ENCODE measurements at places on chromosomes 5 and 9.
A peak's percentile ranks its signal among the peaks of the same experiment; 100 is the strongest.

GRCh38 chr5:92561411-92561959 is 1019.5 kb downstream of the NR2F1-AS1 start:
- no peak for DNase-seq

GRCh38 chr5:124056991-124057723 is 545.2 kb downstream of the CSNK1G3 start:
- DNase-seq: no peak

GRCh38 chr9:72996114-72996513 is 43.3 kb upstream of the ALDH1A1 start:
- DNase-seq: no peak

- no peak for DNase-seq
These were observed 192.2 kb upstream of the RPS23 start for GRCh38 chr5:82470185-82470994.

DNA sequence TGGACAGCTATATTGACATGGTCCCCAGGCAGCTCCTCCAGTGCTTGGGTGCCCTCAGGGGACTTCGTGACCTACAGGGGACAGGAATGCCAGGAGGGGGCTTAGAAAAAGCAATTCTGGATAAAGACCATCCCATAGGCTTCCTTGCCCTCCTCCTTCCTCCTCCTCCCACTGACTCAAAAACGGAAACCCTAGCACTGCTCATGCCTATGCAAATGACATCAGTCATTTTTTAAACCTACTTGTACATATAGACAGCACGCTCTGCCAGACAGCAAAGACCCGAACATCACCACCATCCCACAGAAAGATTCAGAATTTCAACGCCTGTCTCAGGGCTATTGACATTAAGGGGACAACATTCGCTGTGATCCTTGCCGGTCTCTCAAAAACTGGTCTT is 11.0 kb downstream of the IGFBPL1 start:
- no peak for DNase-seq

DNA sequence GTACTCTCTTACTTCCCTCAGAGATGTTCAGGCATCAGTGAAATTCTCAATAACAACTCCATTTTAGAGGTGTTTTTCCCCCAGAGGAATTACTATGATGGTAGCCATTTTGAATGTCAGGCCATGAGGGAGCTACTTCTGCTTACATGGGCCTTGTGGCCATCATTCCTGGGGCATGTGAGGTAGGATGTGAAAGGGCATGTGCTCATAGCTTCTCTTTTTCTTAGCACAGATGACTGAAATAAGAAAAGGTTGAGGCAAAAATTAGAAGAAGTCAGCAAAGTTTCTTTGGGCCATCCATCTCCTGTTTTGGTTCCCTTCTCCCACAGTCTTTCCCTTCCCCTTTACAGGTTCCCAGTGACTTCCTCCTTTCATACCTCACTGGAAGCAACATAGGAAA is 68.8 kb downstream of the FEM1C start:
- no peak for DNase-seq

DNA sequence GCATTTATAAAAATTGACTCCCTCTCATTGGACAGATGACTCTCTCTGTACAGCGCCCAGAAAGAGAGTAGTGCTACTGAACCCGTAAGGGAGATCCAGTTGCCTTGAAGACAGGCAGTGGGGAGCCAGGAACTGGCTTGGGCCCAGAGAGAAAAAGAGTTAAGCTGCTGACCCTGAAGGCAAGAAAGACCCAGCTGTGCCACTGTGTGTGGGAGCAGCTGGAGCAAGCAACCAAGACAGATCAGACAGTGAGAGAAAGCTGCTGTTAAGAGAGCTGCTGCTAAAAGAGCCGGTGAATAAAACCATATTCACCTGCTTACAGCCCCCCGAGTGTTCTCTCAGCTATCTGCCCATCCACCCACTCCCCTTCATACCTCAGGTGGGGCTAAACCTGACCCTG is 149.7 kb upstream of the ADAMTS16 start:
- DNase-seq: no peak

GRCh38 chr5:81856948-81857928 is 106.3 kb upstream of the SSBP2 start:
- DNase-seq: no peak

GRCh38 chr5:15501091-15501791 is 1.3 kb downstream of the FBXL7 start:
- DNase-seq: peak; percentile 83

- peak; percentile 77 for DNase-seq
These were observed 60.4 kb upstream of the SPRY4 start for GRCh38 chr5:142385194-142385593.

- no peak for DNase-seq
These were observed 3.8 kb upstream of the HAND1 start for GRCh38 chr5:154481584-154482381.

DNA sequence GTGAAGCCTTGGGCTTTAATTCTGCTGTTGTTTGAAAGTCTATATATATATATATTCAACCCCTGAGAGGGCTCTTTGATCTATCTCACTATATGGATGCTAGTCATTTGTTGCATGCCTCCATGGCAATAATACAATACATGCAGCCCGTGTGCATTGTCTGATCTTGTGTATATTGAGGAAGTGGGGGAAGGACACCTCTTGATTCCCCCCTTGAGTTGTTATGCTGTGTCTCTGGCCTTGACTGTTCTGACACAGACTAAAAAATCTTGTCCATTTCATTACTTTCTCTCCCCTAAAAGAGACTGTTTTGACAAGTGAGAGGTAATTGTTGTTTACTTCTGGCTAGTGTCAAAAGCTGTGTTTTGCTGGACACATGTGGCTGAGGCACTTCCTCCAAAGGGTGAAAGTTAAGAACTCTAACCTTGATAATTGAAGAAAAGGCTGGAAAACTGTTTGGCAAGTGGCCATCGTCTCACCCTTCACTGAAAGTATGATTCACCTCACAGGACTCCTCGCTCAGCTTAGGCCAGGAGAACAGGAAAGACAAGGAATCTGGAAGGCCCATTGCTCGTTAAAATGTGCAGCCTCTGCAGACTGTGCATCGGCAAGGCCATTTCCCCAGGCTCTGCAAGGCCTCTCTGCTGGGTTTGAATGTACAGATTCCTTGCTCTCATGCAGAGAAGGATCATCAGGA is 304.0 kb downstream of the PRELID2 start:
- DNase-seq: peak; percentile 45

DNA sequence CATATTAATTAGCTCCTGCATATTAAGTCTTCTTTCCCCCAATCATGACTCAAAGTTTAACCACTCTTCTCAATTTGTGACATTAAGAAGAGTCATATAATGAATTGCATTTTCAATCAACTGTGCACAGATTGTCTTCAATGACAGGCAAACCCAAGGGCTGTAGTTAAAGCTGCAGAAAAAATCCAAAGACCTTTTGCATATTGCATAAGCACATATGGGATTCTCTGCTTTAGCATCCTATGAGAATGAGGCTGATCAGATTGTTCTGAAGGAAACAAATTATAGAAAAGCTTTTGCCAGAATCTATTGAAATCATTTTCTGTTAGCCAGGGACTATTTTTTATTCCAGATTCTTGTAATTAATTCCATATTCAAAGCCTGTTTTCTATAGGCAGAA is 112.3 kb downstream of the FAM170A start:
- no peak for DNase-seq

DNA sequence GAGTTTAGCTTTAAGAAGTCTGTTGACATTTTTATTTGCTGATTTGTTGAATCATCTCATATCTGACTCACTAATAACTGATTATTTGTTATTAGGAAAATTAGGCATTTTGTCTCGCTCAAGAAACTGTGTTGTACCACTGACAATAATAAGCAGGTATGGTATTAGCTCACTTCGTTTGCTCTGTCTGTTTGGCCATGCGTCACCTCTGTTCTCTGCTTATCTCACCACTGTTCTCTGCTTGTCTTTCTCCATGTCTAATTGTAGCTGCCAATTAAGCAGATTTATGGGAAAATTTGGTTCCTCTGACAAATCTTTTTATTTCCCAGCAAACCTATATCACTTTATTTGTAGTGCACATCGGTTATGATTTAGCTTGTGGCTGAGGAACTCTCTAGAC is 138.9 kb downstream of the WDR41 start:
- DNase-seq: no peak

DNA sequence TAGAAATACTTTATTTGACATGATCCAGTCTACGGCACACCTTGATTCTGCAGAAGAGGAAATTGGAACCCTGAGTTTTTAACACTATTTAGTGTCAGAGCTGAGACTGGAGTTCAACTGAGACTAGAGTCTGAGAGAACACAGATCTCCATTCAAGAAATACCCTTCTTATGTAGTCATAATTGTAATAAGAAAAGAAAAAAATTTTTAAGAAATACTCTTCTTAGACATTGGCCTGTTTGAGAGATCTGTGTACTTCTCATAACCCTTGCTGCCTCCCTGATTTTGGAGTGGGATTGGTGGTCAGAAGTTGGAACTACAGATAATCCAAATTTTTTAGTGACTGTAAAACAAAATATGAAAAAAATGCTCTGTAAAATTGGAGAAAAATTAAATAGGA is 253.4 kb downstream of the ARRDC3 start:
- peak; percentile 41 for DNase-seq

- DNase-seq: peak; percentile 84
These were observed 2.2 kb downstream of the HNRNPA0 start for GRCh38 chr5:137751869-137752491.

DNA sequence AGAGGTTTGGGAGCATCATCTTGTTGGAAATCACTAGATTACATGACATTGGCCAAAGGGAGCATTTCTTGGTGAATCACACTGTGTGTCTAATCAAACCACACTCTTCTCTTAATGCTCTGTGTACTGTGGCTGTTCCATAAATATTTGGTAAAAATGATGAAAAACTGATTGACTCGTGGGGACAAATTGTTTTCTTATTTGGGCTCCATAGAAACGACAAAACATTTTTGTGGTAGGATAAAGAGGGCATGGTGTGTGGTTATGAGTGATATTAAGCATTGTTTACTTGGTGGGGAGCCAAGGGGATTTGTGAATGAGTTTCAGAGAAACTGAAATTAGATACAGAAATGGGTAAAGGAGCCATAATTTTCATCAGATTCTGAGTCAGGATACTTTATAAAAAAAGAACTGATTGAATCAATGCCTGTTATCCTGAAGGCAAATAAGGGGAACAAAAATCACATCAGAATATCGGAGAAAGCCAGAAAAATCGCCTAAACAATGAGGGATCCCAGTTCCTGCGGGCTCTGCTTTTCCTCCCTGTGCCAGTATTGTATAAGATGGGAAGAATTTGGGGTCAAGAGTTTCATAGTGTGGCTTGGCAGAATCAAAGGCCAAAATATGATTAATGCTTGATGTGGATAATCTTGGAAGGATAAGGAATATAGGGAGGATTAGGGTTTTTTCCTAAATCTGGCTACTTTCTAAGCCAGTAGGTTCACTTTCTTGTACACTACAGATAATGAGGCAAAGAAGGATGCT is 33.3 kb downstream of the FBXL7 start:
- peak; percentile 86 for DNase-seq

GRCh38 chr9:111603041-111603440 is 3.6 kb upstream of the PTGR1 start:
- no peak for DNase-seq

DNA sequence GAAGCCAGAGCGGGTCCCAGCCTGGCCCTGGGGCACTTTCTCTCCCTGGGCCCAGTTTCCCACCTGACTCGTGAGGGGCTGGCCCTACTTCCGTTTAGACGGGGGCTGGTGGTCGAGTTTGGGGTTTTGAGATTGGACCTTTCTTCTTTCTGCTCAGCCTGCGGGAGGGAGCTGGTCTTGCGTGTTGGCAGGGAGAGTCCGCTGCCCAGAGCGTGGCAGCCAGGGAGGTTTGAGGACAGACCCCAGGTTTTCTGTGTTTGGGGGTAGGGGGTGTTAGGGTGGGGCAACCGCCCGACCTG is 6.0 kb upstream of the PITX1 start:
- no peak for DNase-seq

DNA sequence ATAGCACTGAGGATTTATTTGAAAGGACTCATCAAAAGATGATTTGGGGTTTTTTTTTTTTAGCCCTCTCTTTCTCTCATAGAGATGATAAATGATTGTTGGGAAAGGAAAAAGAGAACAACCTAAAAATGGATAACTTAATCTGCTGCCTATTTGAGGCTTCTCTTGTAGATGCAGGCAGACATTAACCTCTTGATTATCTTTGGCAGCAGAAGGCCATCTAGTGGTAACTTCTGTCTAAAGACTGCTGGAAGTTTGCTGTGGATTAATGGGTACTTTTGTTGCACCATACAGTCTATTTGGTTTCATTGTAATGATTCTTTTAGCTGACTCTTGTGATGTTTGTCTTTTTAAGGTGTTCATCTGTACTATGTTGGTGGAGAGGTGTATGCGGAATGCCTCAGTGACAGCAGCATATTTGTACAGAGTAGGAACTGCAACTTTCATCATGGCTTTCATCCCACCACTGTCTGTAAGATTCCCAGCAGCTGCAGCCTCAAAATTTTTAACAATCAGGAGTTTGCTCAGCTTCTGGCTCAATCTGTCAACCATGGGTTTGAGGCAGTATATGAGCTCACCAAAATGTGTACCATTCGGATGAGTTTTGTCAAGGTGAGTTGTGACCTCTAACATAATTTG is 18.8 kb downstream of the SMIM32 start:
- DNase-seq: peak; percentile 58

DNA sequence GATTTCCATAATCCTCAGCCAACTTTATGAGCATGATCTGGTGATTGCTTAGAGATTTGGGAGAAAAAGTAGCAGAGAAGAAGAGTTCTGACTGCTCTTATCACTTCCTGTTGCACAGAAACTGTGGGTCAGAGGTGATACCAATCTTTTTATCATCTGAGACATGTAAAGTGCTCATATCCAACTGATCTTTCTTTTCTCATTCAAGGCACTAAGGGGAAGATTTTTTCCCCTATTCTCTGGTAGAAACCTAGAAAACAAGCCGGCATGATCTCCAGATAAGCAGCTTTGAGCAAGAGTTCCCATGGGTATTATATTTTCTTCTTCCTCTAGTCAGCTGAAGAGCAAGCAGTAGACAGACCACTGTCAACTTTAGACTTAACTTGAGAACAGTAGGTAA is 29.0 kb upstream of the GPR150 start:
- no peak for DNase-seq

GRCh38 chr5:149372076-149372795 is 6.9 kb downstream of the IL17B start:
- DNase-seq: peak; percentile 48

All from fibroblast of skin of scalp (primary cell).